ENCODE measurements at places on chromosomes 1 and 21.

GRCh38 chr1:98342566-98342965 is 319.0 kb upstream of the SNX7 start:
- no peak for DNase-seq

DNA sequence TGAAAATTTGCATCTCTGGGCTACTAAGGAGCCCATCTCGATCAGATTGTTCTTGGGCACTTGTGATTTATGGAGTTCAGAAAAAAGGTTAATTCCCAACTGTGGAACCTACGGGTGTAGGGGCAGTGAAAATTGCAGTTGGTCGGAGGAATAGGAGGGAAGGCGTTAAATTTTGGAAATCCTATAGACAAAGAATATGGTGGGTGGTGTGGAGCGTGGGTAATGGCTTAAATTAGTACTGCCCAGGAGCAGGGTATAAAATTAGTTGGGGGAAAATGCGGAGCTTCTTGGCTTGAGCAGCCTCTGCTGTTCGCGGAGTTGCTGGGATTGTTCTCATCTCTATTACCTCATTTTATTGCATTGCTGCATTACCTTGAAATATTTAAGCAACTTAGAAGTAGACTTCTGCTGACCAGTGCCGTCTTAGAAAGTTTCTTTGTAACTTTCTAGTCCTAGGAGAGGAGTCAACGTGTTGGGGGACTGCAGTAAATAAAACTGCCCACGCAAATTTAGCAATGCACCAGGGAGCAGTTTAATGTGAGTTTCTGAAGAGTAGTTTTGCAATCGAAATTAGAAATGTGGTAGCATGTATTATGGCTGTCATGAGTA is 514 bp downstream of the S1PR1 start:
- DNase-seq, result peak; percentile 43

DNA sequence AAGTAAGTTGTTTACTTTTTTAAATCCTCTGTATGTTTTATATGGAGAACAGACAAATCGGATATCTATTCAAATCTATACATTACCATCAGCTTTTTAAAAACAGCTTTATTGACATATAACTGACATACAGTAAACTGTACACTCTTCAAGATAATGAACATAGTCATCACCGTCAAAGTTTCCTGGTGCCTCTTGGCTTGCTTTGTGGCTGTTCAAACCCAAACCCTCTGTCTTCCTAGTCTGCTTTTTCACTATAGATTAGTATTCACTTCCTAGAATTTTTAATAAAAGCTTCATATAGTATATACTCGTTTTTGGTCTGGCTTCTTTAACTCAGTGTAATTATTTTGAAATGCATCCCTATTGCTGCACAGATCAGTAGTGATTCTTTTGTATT is 56.4 kb upstream of the TPTE start:
- no peak for DNase-seq

- peak; percentile 91 for DNase-seq
These were observed 215.4 kb downstream of the OLFM3 start for GRCh38 chr1:101781201-101781831.

- DNase-seq, result peak; percentile 69
These were observed 3.0 kb downstream of the FMO1 start for GRCh38 chr1:171251042-171251951.

GRCh38 chr1:66628926-66629325 is 95.0 kb downstream of the SGIP1 start:
- DNase-seq, result no peak

DNA sequence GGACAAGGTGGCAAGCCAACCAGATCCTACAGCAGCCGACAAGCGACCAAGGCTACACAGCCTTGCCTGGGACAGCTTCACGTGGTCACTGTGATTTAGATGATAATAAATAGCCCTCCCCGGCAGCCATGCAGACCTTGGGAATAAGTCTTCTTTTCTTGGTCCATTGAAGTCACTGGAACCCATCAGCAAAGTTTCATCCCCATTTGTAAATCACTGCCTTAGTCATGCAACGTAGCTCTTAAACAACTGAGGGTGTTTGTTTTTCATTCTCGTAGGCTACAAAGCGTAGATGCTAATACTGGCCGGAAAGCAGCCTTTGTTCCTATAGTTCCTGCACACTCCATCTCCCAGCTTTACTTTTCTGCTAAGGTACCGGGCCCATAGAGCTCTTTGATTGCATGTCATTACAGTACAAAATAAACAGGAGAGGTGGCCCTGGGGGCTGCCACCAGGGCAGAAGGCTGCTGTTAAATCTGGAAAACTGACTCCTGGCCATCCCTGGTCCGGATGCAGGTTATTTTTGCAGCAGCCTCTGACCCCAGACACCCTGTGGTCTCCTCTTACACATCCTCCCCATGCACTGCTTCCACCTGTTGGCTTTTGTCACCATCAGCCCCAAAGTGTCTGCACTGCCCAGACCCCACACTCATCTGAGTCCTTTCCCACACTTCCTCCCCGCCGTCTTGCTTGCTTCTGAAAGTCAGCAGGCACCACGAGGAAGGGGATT is 105.5 kb downstream of the TOMM20 start:
- no peak for DNase-seq

DNA sequence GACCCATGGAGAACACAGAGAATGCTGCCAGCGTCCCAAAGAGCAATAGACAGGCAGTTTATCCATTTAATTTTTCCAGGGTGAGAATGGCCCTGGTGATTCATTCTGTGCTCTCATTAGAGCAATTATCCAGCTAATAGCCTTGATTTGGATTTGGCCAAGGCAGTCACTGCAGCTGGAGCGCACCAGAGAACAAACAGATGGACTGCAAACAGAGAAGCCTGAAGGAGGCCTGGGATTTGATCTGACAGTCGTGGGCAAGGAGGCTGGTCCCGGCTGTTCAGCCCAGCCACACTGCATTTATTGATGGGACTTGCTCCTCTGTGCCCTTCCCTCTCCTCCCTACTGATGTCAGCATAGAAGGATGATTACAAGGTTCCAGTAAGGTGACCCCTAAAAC is 353.9 kb upstream of the C1orf174 start:
- DNase-seq, result no peak

DNA sequence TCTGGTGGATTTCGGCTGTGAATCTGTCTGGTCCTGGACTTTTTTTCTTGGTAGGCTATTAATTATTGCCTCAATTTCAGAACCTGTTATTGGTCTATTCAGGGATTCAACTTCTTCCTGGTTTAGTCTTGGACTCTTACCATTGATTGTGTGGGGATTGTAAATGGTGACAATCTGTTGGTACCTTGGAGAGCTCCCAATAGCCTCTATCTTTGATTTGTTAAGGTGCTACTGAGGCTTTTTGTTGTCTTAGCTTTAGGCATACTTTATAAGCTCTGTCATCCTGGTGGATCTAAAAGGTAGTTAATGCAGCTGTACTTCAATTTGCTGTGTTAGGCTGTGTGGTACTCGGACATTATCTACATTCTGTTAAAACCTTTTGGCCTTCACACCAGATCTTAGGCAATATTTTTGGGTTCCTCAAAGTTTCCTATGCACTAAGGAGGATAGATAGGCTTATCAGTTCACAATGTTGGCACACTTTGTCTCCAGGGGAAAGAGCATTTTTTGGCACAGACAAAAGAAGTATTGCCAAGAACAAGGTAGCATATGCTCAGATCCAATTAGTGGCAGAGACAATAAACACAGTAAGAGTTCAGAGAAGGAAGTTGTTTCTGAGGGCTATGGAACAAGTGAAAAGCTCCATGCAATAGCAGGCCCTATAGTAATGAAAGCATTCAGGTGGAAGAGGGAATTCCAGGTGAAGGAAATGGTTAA is 230.4 kb downstream of the PDE4B start:
- no peak for DNase-seq

GRCh38 chr1:228087771-228088251 is 5.3 kb downstream of the ARF1 start:
- no peak for DNase-seq

DNA sequence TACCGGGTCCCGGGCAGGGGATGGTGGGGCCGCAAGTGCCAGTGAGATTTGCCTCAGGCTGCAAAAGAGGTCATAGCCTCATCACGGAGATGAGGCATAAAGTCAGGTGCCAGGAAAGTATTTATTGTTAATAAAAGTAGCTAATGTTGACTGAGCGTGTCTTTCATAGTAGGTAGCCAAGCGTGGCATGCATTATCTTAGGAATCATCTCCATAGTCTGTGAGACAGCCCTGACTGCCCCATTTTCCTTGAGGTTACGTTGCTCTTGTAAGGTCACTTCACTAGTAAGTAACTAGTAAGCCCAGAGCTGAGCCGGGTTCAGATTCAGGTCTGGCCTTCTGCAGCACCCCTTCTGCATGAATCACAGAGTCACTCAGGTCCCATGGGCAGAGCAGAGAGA is 174.2 kb downstream of the CAMTA1 start:
- DNase-seq, result no peak

DNA sequence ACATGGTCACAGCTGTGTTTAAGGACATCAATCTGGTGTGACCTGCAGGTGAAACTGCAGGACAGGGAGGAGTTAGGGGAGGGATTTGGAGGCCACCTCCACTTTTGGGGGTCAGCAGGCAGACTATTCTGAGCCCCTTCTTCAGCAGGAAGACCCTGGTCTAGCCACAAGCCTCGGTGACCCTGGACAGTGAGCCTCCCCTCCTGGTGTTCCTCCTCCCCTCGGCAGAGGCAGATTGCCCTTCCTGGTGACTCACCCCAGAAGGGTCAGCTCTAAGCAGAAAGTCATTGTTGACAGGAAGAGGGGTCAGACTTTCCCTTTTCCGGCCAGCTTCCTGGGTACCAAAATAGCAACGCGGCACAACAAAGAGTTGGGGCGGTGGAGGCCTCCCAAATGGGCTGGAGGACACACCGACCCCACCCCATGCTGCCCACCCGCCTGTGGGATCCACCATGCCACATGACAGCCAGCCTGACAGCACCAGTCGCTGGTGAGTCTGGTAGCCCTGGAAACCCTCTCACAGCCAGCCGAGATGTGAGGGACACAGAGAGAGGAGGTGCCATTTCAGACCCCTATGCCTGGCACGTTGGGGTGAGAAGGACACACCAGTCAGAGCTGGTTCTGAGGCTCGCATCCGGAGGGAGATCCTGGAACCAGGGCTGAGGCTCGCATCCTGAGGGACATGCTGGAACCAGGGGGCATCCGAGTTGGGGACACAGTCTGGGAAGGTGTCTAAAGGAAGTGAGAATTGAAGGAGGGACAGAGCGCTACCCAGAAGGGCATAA is 14.7 kb upstream of the CSF1 start:
- DNase-seq, result no peak

- no peak for DNase-seq
These were observed 3.9 kb downstream of the DMRTA2 start for GRCh38 chr1:50419192-50419906.

- no peak for DNase-seq
These were observed 23.6 kb downstream of the SPATA46 start for GRCh38 chr1:162353078-162353477.

DNA sequence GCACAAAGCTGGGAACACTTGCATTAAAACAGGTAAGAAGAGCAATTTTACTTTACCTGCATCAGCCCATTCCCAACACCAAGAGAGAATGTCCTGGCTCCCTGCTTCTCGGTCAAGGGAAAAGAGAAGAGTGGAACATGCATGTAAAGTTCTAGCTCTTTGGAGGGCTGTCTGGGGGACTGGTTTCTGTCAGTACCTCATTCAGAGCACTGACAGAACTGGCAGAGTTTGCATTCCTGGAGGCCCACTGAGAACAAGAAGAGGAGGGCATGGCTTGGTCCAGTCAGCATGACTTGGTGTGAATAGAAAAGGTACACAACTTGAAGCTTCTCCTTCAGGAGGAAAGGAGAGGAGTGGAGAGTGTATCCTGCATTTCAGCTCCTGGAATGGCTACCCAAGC is 83.9 kb downstream of the LRRC7 start:
- DNase-seq, result no peak

- DNase-seq, result no peak
These were observed 332.4 kb downstream of the CAMTA1 start for GRCh38 chr1:7117399-7118281.

GRCh38 chr1:183794088-183794487 is 10.8 kb upstream of the RGL1 start:
- DNase-seq, result no peak

DNA sequence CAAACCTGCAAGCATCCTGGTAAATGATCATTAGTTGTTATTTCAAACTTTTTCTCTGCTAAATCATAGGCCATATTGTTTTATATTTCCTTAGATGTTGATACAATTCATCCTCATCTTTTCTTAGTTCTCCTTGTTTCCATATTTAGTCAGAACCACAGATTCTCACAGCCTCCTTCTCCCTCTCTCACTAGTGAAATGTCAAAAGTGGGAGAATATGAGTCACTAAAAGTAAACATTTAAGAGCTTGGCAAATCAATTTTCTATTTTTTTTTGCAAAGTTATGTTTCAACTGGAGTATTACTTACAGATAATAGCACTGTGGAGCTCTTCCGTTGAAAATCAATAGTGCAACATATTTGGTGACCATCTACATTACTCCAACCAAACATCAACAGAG is 308.8 kb downstream of the COL11A1 start:
- no peak for DNase-seq

DNA sequence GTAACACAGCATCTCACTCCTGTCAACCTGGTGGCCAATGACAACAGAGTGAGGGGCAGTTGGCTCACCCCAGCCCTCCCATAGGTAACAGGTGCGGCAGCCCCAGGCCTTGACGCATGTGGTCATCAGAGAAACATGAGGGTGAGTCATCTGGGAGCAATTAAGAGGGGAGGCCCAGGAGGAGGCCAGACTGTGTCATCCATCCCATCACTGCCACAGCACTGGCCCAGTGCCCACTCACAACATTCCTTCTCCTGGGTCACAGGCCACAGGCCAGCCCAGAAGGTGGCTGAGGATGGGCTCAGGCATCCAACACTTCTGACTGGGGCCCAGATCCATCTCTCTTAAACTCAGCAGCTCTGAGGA is 17.1 kb downstream of the TEX35 start:
- DNase-seq, result no peak
